ENCODE measurements at places on chromosomes 12 and 14.

DNA sequence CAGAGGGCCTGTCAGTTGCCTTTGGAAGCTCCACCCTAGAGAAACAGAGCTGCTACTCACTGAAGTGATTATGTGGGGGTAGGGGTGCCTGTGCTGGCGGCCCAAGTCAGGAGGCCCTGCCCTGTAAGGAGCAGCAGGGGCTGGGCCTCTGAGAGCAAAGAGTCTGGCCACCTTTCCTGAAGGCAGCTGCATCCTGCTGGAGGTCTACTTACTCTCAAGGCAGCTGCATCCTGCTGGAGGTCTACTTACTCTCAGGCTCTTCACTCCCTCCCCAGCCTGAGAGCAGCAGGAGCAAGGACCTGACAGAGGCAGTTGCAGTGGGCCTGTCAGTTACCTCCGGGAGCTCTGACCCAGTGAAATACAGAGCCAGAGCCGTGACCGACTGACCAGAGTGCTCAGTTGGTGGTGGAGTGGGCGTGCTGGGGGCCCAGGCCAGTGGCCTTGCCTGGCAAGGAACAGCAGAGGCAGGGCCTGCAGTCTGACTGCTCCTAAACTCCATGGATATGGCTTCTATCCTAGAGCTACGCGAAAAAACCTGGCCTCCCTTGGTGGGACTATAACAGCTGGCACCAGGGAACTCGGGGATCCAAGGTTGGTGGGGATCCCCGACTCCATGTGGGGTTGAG lies 32.3 kb downstream of the RAD51B start:
- no peak for DNase-seq

- no peak for DNase-seq
Observed at GRCh38 chr14:54702014-54702491, 135.1 kb downstream of the SAMD4A start.

DNA sequence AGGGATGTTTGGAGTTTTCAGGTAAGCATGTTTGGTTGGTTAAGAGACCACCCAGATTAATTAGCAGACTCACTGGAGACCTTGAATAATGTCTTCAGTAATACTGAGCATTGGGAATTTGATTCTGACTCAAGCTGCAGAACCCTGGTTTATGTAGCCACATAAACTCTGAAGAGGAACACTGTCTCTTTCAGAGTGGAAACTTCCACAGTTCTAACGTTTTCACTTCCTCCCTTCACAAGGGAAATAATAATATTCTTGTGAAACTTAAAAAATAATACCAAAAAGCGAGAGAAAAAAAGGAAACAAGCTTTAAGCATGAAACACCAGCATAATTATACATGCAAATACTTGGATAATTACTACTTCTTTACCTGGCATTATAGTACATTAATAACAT lies 40.0 kb upstream of the ST8SIA1 start:
- DNase-seq, result no peak

- no peak for DNase-seq
Observed at GRCh38 chr14:61344437-61345150, 23.2 kb downstream of the PRKCH start.

DNA sequence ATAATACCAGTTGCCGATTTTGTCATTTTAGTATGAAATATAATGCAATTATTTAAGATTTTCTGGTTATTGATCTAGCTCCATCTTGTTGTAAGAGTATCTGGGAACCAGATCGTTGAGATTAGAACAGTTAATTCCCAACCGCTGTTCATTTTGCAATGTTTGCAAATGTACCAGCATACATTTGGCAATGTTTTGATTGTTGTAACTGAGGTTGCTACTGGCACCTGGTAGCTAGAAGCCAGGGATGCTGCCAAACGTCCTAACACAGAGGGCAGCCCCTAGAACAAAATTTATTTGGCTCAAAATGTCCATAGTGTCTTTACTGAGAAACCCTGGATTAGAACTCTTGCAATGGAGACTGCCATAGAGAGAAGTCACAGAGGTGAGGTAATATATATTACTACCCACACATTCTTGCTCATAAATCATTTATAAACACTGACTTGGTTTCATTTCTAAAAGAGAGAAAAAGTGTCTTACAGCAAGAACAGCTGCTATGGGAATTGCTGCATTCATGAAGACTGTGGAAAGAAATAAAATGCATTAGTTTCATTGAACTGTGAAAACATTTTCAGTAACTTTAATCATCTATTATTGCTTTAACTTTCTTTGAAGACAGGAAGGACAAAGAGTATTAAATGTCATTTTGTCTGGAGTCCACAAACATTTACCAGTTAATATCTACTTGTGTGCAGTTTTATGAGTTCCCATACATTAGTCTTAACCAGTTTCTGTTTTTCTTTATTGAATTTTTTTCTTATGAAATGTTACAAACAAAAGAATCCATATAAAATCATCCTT lies 46.2 kb downstream of the ABCC9 start:
- DNase-seq, result no peak

GRCh38 chr14:62144863-62145262 lies 382.6 kb downstream of the SNAPC1 start:
- DNase-seq, result no peak

DNA sequence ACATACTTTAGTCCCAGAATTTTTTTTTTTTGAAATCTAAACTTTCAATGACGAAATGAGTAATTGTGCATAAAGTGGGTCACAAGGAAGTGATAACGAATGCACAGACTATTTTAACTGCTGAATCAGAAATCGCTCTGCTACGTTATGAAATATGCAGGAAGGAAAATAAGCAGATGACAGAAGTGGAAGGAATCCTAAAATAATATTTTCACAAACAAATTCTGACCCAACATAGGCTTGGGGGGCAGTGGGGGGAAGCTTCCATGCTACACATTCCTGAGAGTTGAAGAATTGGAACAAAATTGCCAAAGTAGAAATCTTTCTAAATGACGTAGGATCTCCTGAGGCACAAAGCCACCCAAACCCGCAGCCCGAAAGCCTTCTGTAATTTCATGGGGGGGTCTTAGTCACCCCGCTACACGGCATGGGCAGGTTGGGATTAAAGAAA lies 89.6 kb downstream of the ARF6 start:
- DNase-seq, result peak; percentile 71

GRCh38 chr14:92185559-92185958 lies 63.8 kb downstream of the CPSF2 start:
- no peak for DNase-seq

- no peak for DNase-seq
Observed at GRCh38 chr12:117053050-117053400, 46.2 kb downstream of the TESC start.

DNA sequence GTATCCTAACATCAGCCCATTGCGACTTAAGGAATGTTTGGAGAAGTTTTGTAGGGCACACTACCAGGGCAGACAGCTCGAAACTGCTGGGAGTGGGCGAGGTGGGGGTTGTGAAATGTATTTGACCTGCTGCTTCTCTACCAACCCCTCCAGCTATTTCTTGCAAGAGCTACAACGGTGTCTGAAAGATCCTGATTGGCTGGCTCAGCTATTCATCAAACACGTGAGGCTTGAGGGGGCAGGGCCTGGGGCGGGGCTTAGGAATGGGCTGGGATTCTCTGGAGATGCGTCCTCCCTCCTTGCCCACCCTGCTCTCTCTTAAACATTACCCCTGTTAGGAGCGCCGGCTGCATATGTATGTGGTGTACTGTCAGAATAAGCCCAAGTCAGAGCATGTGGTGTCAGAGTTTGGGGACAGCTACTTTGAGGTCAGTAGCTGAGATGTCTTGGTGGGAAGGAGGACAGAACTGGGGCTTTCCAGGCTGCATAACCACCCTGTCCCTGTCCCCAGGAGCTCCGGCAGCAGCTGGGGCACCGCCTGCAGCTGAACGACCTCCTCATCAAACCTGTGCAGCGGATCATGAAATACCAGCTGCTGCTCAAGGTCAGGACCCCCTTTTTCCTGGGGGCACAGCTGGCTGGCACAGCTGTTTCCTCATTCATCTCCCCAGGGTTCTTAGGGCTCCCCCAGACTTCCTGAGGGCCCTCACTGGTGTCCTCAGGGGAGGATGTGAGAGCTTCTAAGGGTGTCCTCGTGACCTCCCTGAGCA lies 3.1 kb downstream of the ARHGEF25 start:
- no peak for DNase-seq

- no peak for DNase-seq
Observed at GRCh38 chr12:126069549-126070165, 1004.4 kb downstream of the AACS start.

DNA sequence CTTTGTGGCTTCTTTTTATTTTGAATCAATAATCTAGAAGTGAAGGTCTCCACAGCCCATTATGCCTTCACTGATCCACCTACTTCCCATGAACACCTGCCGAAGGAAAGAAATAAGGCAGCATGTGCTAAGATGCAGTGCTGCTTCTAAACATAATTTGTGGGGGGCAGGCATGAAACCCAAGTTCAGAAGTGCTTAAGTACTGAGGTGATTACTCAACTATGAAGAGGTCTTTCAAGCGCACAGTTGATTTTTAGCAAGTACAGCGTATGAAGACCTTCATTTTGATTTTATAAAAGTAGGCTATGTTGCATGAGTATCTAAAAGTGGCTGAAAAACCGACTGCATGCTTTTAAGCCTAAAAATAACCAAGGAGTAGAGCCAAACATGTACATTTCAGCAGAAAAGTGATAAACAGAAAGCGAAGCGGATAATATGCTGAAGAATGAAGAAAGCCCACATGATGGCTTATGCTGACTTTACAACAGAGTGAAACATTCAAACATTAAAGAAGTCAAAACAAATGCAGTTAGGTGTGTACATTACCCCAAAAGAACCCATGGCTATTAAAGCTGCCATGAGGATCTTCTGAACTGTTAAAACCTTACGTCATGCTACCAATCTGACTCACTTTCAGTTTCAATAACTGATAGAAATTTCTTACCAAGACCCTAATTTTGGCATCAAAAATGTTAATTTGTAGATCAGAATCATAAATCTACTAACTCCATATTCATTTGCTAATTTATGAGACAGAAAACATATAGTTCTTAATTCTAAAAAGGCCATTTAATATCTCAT lies 29.3 kb downstream of the KICS2 start:
- DNase-seq, result no peak

DNA sequence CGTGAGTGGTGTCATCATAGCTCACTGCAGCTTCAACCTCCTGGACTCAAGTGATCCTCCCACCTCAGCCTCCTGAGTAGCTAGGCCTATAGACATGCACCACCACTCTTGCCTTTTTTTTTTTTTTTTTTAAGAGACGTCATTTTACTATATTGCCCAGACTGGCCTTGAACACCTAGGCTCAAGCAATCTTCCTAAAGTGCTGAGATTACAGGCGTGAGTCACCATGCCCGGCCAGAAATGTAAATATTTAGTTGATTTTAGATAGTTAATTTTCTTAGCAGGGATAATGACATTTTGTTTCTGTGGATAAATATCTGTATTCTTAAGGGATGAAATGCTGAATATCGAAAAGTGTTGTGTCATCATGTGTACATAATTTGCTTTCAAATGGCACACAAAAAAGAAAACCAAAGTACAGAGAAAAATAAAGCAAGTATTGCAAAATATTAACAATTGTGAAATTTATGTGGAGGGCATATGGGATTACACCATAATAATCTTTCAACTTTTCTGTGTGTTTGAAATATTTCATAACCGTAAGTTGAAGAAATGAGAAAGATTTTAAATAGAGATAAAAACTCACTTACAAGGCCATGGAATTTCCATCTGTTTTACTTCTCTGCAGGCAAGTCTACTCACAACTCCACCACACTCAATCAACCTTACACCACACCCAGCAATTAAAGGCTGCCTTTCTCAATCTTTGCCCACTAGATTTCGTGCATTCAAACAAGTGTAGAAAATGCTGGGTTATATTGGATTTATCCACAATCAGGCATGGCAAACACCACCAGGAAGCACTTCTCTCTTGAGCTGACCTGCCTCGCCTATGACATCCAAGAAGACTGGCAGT lies 93.7 kb downstream of the SPTSSA start:
- no peak for DNase-seq

GRCh38 chr12:108616941-108617858 lies 16.5 kb downstream of the SELPLG start:
- DNase-seq, result no peak

DNA sequence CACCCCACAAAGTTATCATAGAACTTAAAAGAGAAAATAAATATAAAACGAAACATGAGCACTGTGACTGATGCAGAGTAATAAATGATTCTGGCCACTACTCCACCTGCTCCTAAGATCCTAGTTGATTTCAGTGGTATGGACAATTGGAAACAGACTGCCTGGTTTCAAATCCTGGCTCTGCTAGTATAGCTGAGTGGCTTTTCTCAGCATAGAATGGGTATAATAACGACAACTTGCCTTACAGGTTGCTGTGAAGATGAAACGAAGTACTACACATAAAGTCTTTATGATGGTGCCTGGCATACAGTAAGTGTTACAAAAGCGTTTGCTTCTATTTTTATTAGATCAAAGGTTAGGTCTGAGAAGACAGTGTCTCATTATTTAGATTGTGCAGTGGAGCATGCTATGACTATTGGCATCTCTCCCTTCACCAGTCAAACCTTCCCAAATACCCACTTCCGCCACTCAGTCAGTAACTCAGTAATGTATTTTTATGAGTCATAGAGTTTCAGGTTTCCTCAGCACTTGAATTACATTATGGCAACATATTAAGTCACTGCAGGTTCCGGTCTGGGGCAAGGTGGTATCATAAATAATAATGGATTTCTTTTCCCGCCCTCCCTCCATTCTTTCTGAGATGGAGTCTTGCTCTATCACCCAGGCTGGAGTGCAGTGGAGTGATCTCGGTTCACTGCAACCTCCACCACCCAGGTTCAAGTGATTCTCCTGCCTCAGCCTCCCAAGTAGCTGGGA lies 29.7 kb upstream of the NR2C1 start:
- DNase-seq, result no peak

DNA sequence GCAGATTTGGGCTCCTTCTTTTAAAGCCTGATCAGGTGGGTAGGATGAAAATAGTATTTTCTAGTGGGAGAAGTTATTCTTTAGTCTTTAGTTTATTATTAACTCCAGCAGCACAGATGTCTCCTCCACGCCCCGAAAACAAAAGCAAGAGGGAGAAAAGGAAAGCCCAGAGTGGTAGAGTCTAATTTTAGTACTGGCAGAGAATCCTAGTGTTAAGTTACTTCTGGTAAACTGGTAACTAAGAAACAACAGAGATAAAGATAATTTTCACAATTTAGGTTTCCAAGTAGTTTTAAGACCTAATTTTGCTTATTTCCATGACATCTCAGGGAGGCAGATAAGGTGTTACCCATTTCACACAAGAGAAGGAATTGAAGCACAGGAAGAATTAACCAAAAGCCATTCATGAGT lies 16.3 kb downstream of the ATP5MC2 start:
- DNase-seq, result no peak

DNA sequence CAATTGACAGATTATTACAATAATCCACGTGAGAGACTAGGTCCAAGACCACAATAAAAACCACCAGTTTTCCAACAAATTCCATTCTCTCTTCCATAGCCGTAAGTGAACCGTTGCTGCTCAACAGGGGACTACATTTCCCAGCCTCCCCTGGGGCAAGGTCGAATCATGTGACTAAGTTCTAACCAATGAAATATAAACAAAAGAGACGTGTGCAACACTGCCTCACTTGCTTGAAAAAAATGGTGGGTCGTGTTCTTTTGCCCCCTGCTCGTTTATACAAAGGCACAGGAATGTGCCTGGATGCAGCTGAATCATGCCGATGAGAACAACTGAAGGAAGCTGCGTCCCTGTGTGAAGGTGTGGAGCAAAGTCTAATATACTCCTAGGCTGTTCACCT lies 51.1 kb downstream of the HSPB8 start:
- peak; percentile 67 for DNase-seq

GRCh38 chr12:54390668-54391551 lies 6.4 kb upstream of the ZNF385A start:
- DNase-seq, result no peak

- no peak for DNase-seq
Observed at GRCh38 chr14:71321574-71322315, 414.5 kb downstream of the PCNX1 start.
